ENCODE measurements at places on chromosomes 2 and 18.

DNA sequence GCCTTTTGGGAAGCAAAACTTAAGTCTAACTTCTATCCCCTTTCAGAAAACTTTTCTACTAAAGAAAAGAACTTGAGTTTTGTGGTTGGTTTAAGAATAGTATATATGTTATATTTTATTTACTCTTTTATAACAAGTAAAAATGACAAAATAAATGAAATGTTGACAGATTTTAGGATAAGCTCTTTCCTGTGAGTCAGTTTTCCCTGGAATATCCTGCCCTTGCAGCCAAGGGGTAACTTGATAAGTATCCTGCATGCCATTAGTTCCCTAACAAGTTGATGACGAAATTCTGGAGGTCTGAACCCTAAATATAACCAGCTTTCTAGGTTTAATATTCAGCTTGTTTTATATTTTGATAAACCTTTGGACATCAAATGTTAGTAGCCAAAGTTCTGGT lies 7.3 kb upstream of the HTR2B start:
- DNase-seq: peak; percentile 62

GRCh38 chr18:67331857-67332256 lies 184.7 kb downstream of the DSEL start:
- no peak for DNase-seq

DNA sequence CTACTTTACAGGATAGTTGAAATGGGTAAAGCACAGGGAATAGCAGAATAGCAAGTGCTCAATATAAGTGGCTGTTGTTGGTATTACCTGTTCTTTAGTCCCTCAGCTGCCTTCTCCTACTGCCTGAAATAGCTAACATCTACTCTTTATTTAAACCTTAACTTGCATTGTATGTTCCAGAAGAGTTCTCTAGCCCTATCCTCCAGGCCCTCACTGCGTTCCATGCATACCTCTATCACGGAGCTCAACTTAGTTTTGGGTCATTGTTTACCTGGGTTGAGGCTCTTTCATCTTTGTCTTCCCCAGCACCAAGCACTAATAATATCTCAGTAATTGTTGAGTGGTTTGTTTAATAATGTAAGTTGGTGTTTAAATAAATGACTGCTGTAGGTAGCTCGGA lies 242.2 kb upstream of the FANCL start:
- DNase-seq: no peak

DNA sequence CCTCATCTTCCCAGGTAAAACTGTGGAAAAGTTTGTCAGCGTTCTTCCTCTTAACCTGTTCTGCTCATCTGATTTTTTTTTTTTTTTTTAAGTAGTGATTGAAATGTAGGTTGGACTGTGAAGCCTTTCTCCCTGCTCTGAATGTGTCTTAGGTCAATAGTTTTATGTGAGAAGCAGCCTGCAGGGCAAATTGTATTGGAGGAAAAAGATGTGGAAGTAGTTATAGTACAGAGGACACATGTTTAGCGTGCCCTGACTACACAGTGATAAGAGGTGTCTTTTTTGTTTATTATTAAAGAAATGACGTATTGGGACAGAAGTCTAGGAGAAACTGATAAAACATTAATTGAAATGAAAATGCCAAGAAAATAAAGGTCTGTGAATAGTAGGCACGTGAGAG lies 1.5 kb downstream of the MTA3 start:
- peak; percentile 28 for DNase-seq

- peak; percentile 17 for DNase-seq
These were observed 36.3 kb downstream of the SLC35F5 start for GRCh38 chr2:113720167-113720566.
